ENCODE measurements at places on chromosomes 11 and 22. TPM values are rescaled to one million over a fixed set of nuclear protein-coding genes. Genes with fewer than 3 reads are reported as not detected.

IGLL1 gene
- not detected for total RNA-seq

USP2 gene
- 3.0 TPM for total RNA-seq

TENM4 gene
- total RNA-seq: 17.4 TPM

GAB2 gene
- total RNA-seq: 4.3 TPM

SMC1B gene
- not detected for total RNA-seq

CYB5R2 gene
- 23.6 TPM for total RNA-seq
